Stimulated activated CD4-positive, alpha-beta T cell treated with anti-CD3 and anti-CD28 coated beads, Interleukin-1b, Interleukin-23, amount 100 ng/mL, for 1 hour (primary cell): ENCODE measurements at places on chromosomes 3 and 15.

- DNase-seq: no peak
Measured at GRCh38 chr15:77622934-77623754, 9.6 kb downstream of the LINGO1 start.

DNA sequence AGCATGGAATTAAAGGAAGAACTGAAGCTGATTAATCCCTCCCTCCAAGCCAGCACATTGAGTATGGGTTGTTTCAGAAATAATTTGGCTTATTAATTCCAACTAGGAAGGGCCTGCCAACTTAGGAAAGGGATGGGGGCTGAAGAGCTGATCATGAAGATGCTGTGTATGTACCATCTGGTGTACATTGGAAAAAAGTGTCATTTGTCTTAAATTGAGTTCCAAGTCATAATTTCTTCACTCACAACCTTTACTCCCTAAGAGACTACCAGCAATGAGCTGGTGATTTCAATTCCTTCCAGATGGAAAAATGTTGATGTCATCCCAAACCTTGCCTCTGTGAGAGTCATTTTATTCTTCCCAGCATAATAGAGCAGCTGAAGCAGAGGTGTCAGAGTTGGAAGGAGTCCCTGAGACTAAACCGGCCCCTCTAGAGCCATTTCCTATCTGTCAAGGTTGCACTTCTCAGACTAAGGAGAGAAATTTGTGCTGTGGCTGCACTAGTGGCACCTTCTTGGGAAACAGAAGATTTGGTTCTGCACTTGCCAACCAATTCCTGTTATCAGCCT is 79.4 kb downstream of the GTPBP8 start:
- DNase-seq: no peak

GRCh38 chr3:70703305-70704102 is 391.1 kb upstream of the MDFIC2 start:
- no peak for DNase-seq

DNA sequence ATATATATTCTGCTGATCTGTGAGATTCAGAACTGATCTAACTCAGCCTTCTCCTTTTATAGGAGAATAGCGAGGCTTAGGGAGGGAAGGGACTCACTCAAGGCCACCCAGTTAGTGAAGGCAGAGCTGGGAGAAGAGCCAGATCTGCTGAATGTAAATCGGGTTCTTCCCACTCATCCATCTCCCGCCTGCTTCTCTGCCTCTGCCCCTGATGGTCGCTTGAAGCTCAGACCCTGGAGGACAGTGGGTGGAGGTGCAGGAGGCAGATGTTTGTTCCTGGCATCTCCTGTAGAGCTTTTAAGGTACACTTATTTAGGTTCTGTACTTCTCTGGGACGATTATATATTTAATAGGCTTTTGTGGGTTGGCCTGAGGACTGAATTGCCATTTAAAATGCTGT is 4.3 kb downstream of the PDIA5 start:
- no peak for DNase-seq

DNA sequence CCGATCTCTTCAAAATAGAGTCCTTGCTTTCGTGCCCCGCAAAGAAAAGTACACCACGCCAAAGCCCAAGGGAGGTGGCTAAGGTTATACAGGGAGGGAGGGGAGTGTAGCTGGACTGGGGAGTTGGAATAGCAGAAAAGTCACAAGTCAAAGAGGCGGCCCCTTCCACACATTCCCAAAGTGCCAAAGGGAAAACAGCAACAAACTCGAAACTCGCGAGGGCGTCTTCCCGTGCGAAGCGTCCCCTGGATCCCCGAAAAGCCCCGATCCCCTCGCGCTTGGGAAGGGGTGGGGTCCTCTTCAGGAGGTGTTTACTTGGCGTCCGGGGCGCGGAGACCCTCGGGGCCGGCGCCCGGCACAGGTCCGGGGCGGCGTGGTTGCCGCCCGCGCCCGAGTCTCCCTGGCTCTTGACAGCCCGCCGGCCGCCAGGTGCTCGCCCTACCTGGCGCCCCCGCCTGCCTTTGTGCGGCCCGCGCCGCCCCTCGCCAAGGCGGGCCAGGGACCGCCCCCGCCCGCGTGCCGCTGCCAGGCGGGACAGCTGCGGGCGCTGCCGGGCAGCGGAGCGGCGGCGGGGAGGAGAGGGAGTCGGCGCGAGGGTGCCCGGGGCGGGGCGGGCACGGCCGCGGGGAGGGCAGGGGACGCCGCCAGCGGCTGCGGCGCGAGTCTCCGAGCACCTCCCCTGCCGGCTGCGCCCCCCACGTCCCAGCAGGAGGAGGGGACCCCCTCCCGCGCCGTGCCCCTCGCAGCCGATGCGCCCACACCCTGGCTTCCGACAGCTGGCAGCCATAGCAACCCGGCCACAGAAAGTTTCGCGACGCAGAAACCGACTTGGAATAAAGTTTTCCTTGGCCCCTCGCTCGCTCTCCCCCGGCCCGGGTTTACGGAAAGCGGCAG is 966 bp downstream of the MYO1E start:
- no peak for DNase-seq

DNA sequence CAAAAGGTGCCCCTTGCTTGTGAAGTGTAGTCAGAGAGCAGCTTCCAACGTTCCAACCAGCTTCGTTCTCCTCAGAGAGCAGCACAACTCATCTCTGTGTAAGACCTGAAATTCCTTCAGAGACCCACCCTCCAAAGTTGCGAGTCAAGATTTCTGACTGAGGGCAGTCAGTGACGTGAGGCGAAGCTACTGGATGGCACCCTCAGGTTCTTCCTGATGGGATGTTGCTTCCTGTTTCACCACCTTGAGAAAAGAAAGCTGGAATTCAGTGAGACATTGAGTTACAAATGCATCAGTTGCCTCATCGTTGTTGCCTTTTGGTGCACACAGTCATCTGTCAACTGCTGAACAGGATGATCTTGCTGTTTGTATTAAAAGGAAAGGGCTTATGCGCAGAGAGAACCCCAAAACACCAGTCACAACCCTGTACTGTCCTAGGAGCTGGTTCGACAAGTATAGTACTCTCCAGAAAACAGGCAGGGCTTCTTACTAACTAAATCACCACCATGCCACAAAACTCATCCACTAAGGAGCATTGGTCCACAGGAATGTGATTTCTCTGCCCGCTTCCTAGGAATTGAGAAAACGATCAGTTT is at the start of gene CERS3:
Gene CERS3 (minus strand): TSS at position 118 of the 596 bp plus-strand sequence. CDS start 27,101 bp downstream, outside the sequence.
- DNase-seq: no peak

DNA sequence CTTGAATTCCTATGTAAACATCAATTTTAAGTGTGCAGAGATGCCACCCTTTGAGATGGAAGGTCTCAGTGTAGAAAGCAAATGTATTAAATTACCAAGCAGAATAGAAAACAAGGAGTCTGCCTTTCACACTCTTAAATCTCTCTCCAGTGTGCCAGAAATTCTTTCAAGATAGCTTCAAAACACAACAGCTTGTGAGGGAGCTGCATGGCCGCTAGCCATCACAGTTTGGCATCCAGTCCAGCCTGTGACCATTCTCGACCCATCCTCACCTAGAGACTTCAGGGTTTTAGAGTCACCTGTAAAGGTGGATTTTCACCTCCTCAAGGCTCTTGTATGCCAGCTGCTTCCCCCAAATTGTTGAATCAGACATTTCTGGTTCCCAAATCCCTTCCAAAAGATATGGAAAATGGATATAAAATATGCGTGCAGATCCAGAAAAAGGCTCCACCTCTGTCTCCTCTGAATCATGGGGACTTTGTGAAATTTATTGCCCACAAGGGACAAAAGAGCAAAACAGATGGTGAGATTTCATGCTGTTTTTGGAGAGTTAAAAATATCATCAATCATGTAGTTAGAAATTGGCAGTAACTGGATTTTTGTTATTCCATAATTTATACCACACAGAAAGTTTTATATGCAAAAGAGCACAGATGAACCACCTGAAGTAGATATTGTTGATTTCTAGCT is 114.2 kb upstream of the THRB start:
- DNase-seq: no peak

DNA sequence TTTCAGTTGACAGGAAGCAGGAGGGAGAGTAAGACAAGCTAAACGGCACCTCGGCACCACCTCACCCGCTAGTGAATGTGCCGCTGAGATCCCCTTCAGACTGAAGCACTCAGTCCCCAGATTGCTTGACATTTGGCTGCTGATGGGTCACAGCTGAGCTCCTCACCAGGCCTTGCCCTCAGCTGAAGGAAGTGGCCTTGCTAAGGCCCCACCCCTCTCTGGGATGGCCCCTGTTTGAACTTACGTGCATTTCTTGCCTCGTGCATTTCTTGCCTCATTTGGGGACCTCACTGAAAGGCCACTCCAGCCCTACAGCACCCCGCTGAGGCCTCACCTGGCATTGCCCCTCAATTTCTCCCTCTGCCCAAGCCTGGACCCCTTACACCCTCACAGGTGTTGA is 39.8 kb downstream of the EOGT start:
- no peak for DNase-seq

DNA sequence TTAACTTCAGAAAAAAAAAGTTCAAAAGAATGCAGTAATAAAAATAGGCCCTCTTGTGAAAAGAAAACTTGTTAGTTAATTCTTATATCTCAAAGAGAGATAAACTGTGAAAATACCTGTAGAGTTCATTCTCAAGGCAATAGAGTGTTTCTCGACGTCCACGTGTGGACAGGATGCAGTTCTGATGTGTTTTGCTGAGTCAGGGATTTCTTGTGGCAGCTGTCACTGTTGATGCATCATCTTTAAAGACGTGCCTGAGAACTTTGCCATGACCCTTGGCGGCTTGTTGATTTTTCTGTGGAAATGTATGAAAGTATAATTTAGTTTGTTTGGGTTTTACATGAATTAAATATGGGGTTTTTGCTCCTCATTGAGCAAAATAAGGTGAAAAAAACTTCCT is 702.2 kb downstream of the NLGN1 start:
- DNase-seq: no peak

GRCh38 chr3:193945143-193945542 is 190.8 kb upstream of the HES1 start:
- no peak for DNase-seq

GRCh38 chr15:41666353-41666920 is 6.2 kb downstream of the MGA start:
- DNase-seq: no peak

DNA sequence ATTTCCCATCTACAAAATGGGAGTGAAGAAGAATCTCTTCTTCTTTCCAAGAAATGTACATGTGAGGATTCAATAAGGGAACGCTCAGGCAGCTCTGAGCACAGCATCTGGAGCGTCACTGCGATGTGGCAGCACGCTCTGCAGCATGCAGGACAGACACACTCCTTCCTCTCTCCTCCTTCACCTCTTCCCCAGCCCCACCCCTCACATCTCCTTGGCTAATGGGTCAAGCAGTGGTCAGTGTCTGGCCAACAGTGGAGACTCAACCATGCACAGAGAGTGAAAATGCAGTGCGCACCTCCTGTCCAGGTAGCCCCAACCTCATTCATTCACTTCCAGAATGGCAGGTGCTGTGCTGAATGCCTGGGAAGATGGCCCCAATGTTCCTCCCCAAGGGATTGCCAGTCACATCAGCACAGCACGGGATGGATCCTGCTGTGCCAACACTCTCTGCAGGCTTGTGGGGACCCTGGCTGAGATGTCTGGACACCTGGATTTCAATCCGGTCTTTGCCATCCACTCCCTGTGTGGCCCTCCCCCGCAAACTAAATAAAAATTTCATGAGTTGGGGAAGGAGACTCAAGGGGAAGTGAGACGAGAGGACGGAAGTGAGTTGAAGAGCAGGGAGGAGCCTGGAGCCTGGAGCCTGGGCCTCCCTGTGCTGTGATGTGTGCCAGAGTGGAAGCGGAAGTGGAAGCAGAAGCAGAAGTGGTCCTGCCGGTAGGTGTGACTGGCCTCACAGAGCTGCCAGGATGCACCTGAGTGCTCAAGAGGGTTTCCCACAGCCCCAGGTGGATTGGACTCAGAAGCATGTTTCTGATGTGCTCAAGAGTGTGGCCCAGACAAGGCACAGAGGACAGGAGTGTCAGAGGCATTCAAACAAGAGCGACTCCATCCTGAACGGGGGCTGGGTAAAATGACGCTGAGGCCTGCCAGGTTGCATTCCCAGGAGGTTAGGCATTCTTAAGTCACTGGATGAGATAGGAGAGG is 163.9 kb downstream of the SMAD6 start:
- DNase-seq: no peak

GRCh38 chr3:122923611-122924010 is 104.0 kb downstream of the SEMA5B start:
- no peak for DNase-seq

GRCh38 chr3:16888785-16889607 is 4.2 kb downstream of the PLCL2 start:
- DNase-seq: no peak

DNA sequence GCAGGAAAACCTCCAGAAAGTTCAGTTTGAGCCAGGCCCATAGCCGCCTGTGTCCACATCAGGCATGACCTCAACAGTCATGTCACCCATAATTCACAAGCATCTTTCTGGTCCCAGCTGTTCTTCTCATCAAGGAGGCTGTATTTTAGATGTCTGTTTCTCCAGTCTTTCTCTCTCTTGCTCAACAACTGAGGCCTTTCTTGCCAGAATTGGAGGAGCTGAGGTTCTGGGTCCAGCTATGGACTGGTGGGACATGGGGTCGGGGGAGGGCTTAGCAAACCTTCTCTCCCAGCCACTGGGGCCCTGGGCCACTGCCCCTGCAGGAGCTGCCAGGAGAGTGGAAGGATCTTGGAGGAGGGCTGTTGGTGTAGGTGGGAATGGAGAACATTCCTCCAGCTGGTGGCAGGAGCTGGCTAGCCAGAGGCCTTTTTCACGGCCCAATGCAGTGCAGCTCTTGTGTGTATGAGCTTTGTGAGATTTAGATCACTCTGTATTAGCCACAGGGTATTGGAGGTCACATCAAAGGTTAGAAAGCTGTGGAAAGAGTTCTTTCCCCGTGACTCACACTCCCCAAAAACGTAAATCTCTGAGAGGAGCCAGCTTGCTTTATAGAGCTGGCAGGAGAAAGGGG is 23.5 kb downstream of the MAGEF1 start:
- no peak for DNase-seq

- no peak for DNase-seq
Measured at GRCh38 chr15:83930392-83931212, 276.7 kb downstream of the ADAMTSL3 start.

GRCh38 chr3:185830018-185830797 is 5.4 kb upstream of the IGF2BP2 start:
- no peak for DNase-seq

DNA sequence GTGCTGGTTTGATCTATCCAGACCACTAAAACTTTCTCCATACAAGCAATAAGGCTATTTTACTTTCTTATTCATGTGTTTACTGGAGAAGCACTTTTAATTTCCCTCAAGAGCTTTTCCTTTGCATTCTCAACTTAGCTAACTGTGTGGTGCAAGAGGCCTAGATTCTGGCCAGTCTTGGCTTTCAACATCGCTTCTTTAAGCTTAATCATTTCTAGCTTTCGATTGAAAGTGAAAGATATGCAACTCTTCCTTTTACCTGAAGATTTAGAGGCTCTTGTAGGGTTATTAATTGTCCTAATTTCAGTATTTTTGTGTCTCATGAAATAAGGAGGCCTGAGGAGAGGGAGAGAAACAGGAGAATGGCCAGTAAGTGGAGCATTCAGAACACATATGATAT is 234.8 kb upstream of the GADL1 start:
- DNase-seq: no peak

GRCh38 chr15:77832874-77833273 is 200.2 kb upstream of the LINGO1 start:
- DNase-seq: no peak

DNA sequence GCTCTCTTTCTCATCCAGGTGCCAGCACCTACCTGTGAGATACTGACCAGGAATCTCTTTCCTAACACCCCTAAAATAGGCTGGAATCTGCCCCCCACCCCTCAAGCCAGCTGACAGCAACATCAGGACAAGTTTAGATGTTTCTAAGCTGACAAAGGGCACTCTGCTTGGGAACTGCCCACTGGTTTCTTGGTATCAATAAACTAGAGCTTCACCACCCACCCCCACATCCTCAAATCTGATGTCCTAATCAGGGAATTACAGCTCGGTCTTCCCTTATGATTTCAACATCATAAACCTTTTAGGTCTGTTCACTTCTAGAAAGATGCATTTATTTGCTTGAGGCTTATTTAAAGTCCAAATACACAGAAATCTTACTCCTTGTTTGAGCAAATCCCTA is 34.7 kb downstream of the CEP19 start:
- DNase-seq: no peak
